Bronchial epithelial cell (primary cell): ENCODE measurements at places on chromosomes 7 and 10.

- DNase-seq, result no peak
These were observed 165.2 kb upstream of the PTER start for GRCh38 chr10:16271571-16271970.

GRCh38 chr10:35613597-35614226 lies 8.6 kb downstream of the GJD4 start:
- peak; percentile 41 for DNase-seq

DNA sequence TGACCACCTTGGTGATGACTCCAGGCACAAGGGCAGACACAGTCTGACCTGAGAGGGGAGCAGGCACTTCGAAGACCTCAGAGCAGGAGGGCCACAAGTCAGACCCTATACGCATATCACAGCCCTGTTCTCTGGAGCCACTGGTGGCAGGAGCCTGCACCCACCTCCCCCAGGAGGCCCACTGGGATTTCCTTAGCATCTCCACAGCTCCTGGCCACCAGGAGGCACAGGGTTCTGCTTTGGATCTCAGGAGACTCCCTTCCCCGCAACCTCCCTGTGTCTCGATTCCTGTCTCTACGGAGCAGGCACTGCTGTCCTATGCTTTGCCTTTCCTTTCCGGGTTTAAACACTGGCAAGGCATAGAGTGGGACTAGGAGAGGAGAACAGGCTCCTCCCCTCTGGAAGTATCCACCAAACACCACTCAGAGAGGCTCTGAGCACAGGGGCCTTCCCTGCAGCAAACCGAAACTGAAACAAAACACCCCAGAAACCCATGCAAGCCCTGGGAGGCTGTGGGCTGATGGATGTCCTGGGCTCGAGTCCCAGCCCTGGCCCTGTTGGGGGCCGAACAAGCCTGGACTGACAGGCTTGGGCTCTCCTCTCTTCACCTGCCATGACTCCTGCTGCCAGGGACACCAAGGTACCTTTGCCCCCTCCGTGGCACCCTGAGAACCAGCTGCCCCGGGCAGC lies 166.3 kb downstream of the NEURL1 start:
- no peak for DNase-seq

- DNase-seq, result peak; percentile 97
These were observed 28.9 kb downstream of the BAG3 start for GRCh38 chr10:119680050-119680449.

DNA sequence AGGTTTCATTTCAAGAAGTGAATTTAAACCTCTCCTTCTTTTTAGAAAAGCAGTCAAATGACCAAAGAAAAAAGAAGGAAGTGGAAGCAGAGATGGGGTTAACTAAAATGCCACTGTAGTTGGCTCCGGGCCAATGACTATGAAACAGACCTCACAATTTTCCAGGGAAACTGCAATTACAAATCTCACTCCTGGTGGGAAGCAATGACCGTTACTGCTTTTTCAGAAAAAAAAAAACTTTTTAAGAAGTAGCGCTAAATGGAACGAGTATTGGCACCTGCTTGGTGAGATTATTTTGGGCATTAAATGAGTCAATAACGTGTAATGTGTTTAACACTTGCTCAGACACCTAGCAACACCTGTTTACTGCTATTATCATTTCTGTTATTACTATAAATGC lies 1.2 kb downstream of the SFRP4 start:
- DNase-seq, result no peak

DNA sequence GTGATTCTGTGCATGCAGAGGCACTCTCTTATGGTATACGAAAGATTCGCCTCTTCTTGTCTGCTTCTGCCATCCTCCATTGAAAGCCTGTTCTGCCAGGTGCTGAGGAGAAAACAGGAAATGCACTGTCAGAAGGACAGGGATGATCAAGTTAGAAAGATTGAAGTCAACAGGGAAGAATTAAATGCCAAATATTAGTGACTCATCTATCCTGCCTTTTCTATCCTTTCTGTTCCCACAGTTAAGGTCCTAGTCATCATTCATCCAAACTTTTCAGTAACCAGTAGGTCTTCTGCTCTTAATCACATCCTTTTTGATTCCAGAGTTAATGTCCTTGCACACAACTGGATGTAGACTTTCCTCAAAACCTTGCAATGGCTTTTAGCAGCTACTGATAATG lies 4.8 kb upstream of the ZNF783 start:
- DNase-seq, result peak; percentile 80

GRCh38 chr10:128419466-128420019 lies 293.3 kb upstream of the MKI67 start:
- no peak for DNase-seq

GRCh38 chr10:20616918-20617810 lies 279.9 kb downstream of the NEBL start:
- no peak for DNase-seq

DNA sequence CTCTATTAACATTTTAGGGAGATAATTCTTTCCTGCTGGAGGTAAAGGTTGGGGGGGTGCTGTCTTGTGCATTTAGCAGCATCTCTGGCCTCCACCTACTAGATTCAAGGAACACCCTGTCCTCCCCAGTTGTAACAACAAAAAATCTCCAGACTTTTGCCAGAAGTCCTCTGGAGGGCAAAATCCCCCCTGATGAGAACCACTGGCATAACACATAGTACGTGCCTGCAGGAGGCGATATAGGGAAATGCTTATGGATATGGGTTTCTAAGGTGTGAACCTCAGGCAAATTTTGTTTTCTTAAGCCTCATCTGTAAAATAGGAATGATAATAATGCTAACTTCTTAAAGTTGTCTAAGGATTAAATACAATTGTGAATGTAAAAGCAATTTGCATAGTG lies 2.9 kb upstream of the OSBPL3 start:
- no peak for DNase-seq

- no peak for DNase-seq
These were observed 260.1 kb downstream of the BMPER start for GRCh38 chr7:34165466-34165865.

DNA sequence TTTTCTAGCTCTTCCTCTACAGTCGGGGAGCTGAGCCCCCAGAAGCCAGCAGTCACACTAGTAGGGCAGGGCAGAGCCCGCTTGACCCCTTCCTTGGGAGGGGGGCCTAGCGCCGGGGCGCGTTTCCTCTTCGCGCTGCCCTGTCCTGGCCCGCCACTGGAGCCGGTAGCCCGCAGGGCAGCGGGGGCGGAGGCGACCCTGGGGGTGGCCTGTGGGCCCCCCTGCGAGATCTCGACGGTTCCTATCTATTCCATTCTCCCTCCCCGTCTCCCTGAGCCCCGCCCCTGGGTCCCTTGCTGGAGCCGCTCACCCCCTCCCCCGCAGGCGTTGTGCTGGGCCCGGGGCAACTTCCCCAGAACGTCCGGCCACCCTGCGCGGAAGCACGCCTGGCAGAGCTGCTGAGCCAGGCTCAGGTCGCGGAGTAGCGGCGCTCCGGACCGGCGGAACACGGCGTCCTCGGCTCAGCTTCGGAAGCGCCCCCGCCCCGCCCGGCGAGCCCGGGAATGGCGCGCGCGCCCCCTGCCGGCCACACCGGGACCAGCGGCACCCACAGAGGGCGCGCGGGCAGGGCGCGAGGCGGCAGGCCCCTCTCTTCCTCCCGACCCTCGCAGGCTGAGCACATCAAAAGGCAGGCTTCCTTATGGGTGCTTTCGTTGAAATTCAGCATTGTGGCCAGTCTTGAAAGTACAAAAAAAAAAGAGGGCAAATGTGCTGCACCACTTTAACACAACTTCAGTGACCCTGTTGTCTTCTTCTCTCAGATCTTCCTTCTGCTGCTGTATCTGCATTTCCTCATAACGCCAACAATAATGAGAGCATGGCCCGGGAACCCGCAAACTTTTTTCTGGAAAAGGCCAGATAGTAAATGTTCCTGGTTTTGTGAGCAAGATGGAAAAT lies 327.6 kb downstream of the TNS3 start:
- DNase-seq, result peak; percentile 13

- peak; percentile 83 for DNase-seq
These were observed 58.9 kb downstream of the KCNMA1 start for GRCh38 chr10:77578583-77579227.

- no peak for DNase-seq
These were observed 268.3 kb downstream of the SKIDA1 start for GRCh38 chr10:21257191-21257590.

GRCh38 chr10:17025444-17026295 lies 103.9 kb downstream of the CUBN start:
- DNase-seq, result peak; percentile 94

DNA sequence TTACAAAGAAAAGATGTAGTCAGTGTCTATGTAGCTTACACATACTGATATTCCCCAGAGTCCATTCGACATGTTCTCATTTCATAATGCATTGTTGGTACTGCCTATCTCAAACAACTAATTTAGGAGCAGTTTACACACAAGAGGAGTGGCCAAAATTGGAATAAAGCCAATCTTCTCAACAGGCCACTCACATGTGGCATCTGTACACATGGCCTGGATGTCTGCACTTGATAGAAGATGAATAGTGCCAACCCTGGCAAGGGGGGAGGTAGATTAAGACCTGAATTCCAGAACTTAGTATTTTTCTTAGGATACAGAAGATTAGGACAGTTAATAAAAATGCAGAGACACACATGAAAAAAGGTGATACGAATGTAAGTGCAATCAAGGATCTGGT lies 125.3 kb upstream of the STARD3NL start:
- DNase-seq, result no peak
